ENCODE measurements at places on chromosomes 6 and 20. TPM values are rescaled to one million over a fixed set of nuclear protein-coding genes. Genes with fewer than 3 reads are reported as not detected.

DNA sequence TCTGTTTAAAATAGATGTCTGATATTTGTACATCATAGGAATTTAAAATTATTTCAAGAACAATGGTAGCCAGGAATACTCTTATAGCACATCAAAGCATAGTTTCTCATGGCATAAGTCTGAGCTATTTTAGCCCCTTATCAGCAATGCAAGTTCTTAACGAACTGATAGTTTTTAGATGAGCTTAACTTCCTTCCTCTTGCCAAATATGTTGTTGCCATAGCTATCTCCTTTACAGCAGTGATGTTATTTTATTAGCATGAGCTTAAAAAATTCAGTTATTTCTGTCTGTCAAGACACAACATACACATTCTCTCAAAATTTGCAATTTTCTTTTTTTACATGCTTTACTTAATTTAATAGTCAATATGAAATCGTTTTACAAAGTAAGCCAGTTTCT, 867.2 kb downstream of the PHF3 start:
- no peaks in the 10 kb centered on the region for H3K36me3 ChIP-seq
- H3K4me3 ChIP-seq = no peak overlapping the region
- no peak overlapping the region for H3K27ac ChIP-seq
- no peaks in the 10 kb centered on the region for H3K27me3 ChIP-seq
- DNase-seq = no peak

GRCh38 chr6:94548201-94548600, 1029.1 kb upstream of the MANEA start:
- H3K4me1 ChIP-seq = no peaks in the 10 kb centered on the region
- no peak overlapping the region for H3K4me3 ChIP-seq
- DNase-seq = no peak
- H3K27ac ChIP-seq = no peak overlapping the region
- H3K27me3 ChIP-seq = no peaks in the 10 kb centered on the region
- H3K36me3 ChIP-seq = no peaks in the 10 kb centered on the region

DNA sequence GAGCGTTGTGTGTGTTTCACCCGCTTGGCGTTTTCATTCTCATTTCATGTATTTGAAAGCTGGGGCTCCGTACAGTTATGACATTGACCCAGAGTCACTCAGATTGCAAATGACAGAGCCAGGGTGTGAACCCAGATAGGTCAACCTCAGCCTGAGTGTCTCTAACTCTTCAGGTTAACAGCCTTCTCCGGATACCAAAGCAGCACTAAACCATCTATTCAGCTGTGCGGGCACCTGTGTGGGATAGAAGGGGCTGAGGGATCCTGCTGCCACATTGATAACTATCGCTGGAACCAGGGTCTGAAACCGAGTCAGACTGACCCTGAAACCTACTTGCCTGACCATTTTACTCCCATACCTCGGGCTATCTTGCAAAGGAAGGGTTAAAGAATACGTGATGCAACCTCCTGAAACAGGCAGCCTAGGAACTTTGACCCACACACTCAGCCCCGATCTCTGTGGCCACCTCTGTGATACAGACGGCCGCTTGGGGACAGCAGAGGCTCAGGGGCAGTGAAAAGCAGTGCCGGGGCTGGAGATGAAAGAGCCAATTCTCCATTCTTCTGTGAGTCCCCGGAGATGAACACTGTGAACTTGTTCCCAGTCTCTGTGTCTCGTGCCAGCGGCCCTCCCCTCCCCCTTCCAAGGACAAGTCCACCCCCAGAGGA, 233.5 kb upstream of the QKI start:
- DNase-seq = peak; percentile 50
- H3K27me3 ChIP-seq = no peaks in the 10 kb centered on the region
- peak overlapping the region; percentile 87 for H3K27ac ChIP-seq
- H3K36me3 ChIP-seq = no peaks in the 10 kb centered on the region
- no peak overlapping the region for H3K4me3 ChIP-seq
- peaks cover 11% of the 10 kb centered on the region for H3K4me1 ChIP-seq

DNA sequence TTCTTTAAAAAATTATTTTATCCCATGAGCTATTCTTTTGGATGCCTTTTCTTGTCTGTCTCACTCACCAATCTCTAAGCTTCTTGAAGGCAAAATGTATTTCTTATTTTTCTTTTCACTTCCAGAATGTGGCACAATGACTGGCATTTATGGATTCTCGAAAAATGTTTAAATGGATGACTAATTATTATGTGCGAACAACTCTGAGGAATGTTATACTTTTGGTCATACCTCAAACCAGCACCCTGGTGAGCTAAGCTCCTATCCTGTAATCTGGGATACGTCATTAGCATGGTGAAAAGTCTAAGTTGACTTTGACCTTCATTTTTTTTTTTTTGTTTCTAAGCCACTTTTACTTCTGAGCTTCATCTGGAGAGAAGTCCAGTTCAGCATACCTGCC, 214.0 kb upstream of the CEP162 start:
- no peaks in the 10 kb centered on the region for H3K36me3 ChIP-seq
- H3K27me3 ChIP-seq = no peaks in the 10 kb centered on the region
- H3K27ac ChIP-seq = no peak overlapping the region
- H3K4me1 ChIP-seq = no peaks in the 10 kb centered on the region

GRCh38 chr6:137148306-137149034, 25.0 kb downstream of the IL22RA2 start:
- no peaks in the 10 kb centered on the region for H3K4me1 ChIP-seq
- DNase-seq = no peak
- H3K36me3 ChIP-seq = no peaks in the 10 kb centered on the region
- no peak overlapping the region for H3K4me3 ChIP-seq
- no peaks in the 10 kb centered on the region for H3K27me3 ChIP-seq
- no peak overlapping the region for H3K27ac ChIP-seq

Gene DYNLT2
- total RNA-seq = 2.1 TPM

Gene ADTRP
- total RNA-seq = not detected

Gene OR2H2
- total RNA-seq = not detected

Gene VSX1
- 0.21 TPM for total RNA-seq

Gene SYNDIG1
- total RNA-seq = not detected
